ENCODE measurements at places on chromosomes 7 and 10.
A peak's percentile ranks its signal among the peaks of the same experiment; 100 is the strongest.

DNA sequence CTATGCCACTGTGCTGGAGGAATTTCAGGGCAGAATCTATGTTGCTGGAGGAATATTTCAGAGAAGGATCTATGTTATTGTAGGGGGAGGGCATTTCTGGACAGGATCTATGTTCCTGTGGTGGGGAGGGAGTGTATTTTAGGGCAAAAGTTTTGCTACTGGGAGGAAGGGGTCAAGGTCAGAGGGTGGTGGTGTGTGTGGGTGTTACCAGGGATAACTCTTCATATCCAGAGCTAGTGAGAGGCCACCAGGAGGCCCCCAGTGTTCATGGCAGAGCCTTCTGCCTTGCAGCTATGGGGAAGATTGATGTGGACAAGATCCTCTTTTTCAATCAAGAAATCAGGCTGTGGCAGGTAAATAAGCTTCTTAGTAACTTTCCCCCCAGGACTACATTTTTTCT lies 2.0 kb upstream of the STRA8 start:
- DNase-seq: no peak

DNA sequence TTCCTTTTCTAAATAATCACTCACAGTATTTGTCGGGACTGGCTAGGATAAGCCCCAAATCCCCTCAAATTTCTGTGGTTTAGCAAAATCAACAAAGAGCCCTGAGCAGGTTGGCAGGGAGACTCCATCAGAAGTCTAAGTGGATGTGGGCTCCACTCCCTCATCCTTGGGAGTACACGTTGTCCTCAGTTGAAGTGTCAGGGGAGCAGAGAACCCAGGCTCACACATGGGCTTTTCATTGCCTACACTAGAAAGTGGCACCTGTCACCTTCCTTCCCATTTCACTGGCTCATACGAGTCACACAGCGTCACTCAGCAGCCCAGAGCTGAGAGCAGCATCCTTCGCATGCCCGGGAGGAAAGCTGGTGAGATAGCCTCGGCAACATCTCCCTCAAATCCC lies 421.3 kb upstream of the FZD8 start:
- no peak for DNase-seq

GRCh38 chr7:98864731-98865453 lies 4.9 kb downstream of the TMEM130 start:
- no peak for DNase-seq

- DNase-seq: no peak
Observed at GRCh38 chr10:1476455-1476803, 260.9 kb downstream of the ADARB2 start.

DNA sequence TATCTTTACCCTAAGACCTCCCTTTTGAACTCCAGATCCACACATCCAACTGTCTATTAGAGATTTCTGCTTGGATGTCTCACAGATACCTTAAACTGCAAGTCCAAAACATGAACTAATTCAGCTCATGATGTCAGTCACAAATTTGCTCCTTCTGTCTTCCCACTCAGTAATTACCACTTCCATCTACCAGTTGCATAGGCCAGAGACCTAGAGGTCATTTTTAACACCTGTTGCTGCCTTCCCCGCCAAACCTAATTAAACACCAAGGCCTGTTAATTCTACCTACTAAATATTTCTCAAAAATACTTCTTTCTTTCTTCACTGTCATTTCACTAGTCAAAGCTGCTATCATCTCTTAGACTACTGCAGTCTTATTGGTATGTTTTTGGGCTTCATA lies 8.2 kb downstream of the SLK start:
- no peak for DNase-seq

GRCh38 chr7:37901236-37901827 lies 15.3 kb downstream of the SFRP4 start:
- DNase-seq: no peak

- DNase-seq: no peak
Observed at GRCh38 chr7:105450177-105450861, 61.6 kb upstream of the SRPK2 start.

DNA sequence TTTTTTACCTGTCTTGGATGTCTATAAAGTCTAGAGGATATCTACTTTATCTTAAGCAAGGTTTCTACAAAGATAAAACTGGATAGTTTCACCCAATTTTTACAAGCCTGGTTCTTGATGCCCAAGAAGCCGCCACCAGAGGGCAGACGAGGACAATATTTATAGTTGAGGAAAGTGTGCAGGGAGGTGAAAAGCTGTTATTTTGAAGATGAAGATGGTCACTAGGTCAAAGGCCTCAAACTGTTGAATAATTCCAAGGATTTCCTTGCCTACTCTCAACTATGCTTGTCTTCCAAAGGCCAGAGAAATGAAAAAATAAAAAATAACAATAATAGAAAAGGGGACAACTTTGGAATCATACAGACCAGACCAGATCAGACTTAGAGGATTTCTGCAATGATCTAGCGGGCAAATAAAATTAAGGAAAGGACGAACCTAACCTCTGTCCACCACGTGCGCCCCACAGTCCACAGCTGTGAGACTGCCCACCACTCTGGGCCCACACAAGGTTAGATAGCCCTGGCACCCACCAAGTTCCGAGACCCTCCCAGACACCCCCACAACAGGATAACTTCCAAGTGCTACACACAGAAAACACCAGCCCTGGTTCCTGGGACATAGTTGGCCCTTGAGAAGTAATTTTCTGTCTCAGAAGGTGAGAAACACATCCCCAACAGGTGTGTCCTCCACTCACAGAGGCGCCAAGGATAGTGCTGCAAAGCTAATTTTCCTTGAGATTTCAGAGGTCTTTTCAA lies 2.8 kb downstream of the PKD1L1 start:
- no peak for DNase-seq

DNA sequence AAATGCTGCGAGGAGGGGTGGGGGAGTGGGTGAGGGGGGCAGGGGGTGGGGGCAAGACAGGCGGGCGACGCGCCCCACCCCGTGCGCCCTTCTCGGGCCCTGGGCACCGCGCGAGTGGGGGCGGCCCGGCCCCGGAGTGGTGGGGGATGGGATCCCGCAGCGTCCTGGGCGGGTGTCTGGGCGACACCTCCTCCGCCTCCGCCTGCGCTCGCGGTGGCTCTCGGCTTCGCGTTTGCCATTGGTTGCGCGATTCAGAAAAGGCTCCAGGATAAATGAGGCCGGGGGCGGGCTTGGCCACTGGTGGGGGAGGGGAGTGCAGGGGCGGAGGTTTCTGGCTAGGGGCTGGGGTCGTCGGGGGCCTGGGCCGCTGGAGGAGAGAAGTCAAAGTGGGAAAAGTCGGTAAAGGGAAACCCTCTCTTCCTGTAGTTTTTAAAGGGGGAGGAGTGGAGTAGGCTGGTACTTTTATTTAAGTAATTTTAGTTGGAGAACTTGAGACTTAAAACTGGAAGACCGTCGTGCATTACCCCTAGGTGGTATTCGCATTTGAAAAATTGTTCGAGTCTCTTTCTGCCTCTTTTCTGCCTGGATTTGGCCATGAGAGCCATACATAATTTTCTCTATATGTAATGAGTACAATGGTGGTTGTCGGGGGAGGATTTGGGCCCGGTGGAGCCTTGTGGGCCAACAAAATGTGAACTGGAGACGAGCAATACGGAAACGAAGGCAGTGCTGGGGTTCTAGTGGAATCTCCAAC lies 992 bp upstream of the IGF2BP3 start:
- DNase-seq: peak; percentile 92

Data from GM06990 (cell line).